Left hindlimb (tissue), 1 donor: ENCODE measurements at places on chromosomes 7 and 10.

- no peak for DNase-seq
Measured at GRCh38 chr7:35768346-35768745, 32.5 kb upstream of the SEPTIN7 start.

DNA sequence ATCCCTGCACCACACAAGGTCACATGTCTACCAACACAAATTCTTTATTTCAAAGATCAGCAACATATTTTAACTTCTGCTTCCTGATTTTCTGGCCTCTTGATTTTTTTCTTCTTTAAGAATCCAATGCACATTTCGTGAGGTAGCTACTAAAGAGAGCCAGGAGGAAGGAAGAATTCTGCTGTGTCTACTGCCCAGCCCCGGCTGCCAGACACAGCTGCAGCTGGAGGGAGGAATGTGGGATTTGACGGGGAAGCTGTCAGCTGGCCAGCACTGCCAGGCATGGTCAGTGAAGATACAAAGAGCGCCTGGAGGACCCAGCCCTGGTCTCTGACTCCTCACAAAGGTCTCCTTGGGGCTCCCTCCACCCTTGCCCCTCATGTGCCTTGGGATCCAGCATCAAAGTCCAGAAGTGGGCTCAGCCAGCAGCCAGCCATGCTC, 6.9 kb upstream of the AOC1 start:
- peak; percentile 67 for DNase-seq

GRCh38 chr10:71134732-71135211, 77.6 kb upstream of the UNC5B start:
- DNase-seq: no peak

DNA sequence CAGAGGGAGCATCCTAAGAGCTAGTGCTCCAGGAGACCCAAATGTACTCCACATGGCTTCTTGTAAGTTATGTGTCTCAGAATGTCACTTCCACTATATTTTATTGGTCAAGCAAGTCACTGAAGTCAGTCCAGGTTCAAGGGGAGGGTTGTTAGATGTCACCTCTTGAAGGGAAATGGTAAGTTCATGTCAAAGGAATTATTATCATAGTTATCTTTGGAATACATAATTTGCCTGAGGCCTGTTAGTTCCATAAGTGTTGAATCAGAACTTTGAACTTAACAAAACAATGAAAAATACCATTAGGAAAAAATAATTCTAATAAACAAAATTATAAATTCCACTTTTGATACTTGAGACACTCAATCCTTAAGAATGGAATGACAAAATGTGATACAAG, 30.6 kb downstream of the STAM start:
- no peak for DNase-seq

DNA sequence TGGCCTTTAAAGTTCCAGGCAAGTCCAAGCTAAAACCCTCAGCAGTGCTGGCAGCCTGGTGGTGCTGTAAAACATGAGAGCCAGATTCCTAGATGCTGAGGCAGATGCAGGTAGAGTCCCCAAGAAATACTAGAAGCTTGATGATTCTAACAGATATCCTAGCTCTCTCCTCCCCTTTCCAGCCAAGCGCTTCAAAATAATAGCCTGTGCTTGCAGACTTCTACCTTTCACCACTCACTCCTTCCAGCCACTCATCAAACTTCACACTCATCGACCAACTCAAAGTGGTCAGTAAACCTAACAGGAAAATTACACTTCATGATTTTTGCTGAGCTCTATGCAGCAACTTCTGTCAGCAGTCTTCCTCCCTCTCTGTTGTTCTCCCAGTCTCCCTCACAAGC, 50.2 kb downstream of the LMBR1 start:
- no peak for DNase-seq

DNA sequence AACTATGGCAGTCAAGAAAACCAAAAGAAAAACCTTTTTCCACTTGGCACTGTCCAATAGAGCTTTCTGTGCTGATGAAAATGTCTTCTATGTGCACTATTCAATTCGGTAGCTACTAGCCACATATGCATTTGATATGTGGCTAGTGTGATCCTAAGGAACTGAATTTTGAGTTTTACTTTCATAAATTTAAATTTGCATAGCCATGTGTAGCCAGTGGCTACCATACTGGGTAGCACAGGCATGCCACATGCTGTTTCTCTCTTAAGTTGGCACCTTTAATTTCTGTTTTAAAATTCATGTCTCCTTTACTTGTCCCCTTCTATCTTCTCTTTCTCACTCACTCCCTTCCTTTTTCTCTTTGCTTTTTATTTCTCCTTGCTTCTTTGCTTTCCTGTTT, 455.7 kb downstream of the AUTS2 start:
- no peak for DNase-seq
